ENCODE measurements at places on chromosomes 13 and 19.

GRCh38 chr13:67137044-67137735, 92.9 kb downstream of the PCDH9 start:
- no peak for DNase-seq

DNA sequence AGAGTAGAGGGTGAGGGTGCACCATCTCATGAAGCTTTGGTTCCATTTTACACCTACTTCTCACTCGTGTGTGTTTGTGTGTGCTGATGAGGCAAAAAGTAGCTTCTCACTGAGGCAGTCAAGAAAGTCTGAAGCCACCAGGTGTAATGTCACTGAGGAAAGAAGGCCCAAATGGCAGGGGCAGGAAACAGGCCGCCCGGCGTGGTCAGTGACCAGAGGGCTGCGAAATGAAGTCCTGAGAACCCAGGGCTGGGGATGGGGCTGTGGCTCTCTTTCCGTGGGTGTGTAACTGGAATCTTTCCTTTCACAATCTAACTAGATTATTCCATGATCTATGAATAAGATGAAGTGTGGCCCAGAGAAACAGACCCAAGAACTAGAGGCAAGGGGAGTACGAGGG, 25.5 kb upstream of the TFDP1 start:
- DNase-seq = no peak

DNA sequence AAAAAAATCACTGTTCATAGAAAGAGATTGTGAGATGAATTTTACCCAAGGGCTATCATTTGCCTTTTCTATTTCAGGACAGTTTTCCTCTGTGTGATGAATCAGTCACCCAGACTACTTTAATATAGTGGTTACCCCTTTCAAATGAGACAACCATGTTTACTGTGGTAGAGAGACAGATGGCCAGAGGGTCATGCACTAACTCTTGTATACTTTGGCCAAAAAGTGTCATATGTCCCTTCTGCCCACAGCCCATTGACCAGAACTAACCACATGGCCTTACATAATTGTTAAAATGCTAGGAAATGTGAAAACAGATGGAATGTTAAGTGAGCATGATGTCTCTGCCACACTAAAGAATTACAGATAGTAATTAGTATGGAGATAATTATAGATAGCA, 498.7 kb downstream of the DACH1 start:
- DNase-seq = no peak

GRCh38 chr13:98504371-98504963, 72.4 kb downstream of the STK24 start:
- DNase-seq = no peak

DNA sequence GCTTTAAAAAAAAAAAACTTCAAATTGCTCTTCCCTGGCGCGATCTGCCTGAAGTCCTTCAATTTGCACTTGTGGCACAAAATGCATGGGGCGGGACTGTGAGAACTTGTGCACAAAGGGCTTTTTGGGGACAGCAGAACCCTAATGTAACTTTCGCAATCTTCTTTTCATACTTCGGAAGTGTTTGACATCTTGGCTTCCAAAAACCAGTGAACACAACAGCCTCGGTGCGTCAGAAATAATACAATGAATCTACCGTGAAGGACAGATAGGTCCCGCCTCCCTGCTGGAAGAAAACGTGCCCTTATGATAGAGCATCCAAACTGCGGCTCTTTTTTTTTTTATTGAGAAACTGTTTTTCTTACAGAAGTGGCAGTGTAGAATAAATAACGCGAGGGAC, 36.6 kb downstream of the KLF2 start:
- DNase-seq = no peak

- no peak for DNase-seq
These were observed 5.1 kb downstream of the EGLN2 start for GRCh38 chr19:40803857-40804782.

DNA sequence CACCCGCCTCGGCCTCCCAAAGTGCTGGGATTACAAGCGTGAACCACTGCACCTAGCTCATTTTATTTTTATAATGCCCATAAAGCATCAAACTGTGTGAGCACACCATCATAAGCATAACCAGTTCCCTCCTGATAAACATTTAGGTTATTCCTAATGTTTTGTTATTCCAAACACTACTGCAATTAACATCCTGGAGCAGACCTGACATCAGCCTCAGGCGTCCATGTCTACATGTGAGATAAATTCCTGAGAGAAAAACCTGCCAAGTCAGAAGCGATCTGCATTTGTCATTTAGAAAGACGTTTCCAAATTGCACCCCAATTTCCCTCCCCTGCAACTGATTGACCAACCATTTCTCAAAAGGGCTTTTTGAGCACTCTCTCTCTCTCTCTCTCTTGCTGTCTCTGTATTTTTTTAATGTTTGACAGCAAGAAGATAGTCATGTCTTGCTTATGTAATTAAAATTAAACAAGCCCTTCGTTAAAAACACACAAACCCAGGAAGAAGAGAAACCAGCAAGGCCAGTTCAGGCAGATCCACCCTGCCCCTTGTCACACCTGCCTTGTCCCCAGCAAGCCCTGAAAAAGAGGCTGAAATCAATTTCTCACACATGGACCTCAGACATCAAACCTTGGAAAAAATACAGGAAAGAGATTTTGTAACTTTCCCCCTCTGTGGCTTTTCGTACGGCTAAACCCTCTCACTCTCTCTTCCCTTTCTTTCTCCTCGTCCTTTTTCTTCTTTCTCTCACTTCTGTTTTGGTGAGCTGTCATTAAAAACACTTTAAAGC, 9.9 kb downstream of the LYPD3 start:
- DNase-seq = no peak

DNA sequence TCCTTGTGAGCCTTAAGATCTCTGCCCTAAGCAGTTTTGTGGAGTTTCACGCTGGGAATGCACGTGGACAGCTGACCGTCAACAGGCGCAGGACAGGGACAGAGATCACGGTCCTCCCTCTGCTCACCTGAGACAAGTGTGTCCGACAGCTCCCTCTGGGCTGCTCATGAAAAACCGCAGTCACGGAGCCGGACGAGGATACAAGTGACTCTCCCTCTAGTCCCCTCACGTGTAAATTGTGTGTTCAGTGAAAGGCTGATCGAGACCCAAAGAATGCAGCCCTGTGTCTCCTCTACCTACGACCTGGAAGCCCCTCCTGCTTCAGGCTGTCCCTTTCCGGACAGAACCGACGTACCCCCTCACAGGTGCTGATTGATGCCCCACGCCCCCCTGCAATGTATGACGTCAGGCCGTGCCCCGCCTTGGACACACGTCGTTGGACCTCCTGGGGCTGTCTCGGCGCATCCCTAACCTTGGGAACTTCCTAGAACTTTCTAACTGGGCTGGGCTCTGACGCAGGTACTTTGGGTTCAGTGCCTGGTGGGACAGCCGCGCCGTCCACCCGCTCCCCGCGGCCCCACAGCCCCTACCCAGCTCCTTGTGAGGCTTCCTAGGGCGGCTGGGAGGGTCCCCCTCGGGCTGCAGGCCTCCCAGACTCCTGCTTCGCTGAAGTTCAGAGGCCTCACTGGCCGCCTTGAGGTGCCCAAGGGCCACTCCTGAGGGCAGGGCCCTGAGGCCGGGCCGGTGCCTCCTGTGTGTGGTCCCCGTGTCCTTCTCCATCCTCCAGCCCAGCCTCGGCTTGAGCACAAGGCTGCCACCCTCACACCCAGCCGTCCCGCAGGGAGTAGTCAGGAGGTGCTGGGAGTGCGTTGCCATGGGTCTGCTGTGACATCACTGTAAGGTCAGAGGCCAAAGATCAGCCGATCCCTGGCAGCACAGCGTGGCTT, at the start of gene C13orf46:
TSS of gene C13orf46 (minus strand) at position 859 of the 947 bp plus-strand sequence. CDS start at position 780, 79 bp downstream.
- DNase-seq = no peak

DNA sequence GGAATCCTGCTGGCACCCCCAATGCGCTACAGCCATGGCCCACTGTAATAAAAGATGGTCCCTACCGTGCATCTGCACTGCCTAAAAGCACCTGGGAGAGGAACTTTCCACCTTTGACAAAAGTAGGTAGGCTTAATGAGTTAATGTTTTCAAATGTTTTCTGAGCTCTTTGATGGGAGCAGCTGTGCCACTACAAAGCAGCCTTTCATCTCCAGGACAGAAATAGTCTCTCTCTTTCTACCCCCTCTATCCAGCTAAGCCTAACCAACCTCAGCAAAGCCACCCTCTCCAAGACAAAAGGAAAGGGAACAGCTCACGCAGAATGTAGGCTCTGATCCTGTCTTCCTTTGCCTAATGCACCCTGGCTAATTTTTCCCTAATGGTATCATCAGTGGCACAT, 560.2 kb downstream of the UQCRFS1 start:
- DNase-seq = no peak

DNA sequence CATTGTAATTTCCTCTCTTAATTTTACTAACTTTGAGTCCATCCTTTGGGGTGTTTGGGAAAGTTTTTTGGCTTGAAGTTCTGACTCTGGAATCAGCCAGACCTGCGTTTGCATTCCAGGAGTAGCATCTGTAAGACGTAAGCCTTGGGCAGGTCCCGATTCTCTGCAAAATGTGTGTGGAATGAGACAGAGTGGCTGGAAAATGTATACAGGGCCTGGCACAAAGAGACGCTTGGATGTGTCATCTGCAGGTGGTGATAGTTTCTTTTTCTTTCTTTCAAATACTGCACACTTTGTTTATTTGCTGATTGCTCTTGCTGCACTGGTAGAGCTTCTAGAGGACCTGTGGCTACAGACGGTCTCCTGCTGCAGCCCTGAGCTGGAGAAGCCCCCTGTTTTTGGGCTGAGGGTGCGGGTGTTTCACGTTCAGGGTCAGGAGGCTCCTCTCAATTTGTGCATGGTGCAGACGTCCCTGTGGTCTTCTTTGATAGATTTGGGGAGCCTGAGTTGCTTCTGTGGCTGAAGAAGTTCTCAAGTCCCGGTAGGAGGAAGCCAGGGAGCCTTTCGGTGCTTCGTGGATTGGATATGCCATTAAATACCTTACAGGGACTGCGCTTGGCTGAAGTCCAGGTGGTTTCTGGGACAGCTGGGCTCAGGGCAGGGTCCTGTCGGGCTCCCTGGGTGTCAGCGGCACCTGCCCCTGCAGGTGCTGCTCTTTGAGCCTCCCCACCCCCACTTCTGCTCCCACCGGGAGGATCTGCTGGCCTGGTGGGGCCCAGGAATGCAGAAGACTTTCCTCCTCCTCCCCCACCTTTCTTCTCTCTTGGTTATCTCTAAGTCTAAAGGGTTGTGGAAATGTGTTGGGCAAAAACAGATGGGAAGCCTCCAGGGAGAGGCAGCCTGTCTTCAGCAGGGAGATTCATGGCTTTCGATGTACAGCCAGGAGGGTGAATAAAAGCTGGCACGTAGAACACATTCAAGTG, 44.0 kb upstream of the GAS6 start:
- DNase-seq = no peak

- no peak for DNase-seq
These were observed 3.3 kb downstream of the MATK start for GRCh38 chr19:3782903-3783302.

- no peak for DNase-seq
These were observed 318.3 kb downstream of the FOXO1 start for GRCh38 chr13:40348096-40348679.

DNA sequence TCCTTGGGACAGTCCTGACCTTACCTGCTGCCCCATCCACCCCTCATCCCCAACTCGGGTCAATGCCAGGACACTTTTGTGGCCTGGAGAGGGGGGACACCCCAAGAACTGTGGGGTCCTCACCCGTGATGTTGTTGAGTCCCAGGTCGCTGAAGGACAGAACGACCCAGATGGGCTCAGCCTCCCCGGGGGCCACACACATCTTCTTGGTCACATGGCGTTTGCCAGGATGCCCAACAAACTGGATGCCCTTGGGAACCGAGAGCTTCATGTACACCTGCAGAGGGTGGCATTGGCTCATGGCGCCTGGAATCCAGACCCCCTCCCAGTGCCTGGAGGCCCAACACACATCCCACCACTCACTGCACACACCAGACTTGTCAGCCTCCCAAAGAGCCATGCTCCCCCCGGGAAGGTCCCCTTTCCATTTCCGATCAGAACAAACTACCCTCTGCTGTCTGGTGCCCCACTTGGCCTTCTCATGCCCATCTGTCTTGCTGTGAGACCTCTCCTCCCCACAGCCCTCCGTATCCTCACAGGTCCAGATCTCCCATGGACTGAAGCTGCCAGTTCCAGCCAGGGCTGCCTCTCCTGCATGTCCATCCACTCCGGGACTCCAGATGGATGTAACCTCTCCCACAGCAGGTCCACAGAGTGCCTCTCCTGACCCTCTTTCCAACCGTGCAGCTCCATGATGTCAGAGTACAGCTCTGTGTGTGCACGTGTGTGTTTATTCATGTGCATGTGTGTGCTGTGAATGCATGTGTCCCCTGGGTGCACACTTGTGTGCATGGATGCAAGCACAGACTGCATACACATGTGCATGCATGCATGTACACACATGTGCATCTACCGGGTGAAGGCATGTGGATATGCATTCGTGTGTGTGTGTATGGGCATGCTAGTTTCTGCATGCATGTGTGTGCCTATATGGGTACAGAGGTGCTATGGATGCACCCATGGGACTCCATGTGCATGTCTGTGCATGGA, 58.4 kb downstream of the F2RL3 start:
- no peak for DNase-seq

GRCh38 chr19:5289060-5289990, 51.3 kb downstream of the PTPRS start:
- DNase-seq = no peak

DNA sequence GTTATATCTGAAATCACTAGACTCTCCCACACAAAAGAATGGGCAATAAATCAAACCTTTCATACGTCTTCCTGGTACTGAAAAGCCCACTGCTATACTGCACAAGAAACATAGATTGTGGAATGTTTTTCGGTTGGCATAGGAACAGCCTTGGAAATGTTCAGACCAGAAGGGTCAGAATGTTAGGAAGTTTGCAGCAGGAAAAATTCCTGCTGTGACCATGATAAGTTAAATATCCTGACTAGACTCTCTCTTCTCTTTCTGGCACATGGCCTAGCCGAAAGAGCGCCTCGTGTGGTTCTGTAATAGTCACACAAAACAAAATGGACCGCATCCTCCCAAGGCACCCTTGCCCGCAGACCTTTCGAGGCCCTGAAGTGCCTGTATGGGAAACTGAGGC, 427.2 kb downstream of the COG6 start:
- DNase-seq = no peak

DNA sequence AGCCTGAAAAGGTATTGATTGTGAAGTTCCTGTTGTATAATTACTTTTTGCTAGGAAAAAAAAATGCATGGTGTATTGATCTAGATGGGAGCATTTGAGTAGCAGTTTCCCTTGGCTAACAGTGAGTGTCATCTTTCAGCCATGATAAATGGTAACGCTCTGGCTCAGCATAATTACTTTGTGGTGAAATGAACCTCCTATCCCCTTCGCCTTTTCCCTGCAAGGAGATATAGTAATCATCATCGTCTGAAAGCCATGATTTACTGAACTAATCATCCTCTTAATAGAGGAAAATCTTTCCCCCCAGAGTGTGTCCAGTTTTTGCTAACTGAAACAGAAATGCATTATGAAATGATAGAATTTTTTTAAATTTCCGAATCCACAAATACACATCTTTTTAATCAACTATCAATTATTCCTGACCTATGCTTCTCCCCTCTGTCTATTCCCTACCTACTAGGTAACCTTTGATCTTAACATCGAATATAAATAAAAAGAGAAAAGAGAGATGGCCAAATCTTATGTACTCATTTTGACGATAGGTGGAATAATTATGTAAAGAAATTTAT, 88.7 kb downstream of the MAB21L1 start:
- no peak for DNase-seq
